NCI-H2081 (cell line): ENCODE measurements at places on chromosomes 5 and 9.
A peak's percentile ranks its signal among the peaks of the same experiment; 100 is the strongest.

DNA sequence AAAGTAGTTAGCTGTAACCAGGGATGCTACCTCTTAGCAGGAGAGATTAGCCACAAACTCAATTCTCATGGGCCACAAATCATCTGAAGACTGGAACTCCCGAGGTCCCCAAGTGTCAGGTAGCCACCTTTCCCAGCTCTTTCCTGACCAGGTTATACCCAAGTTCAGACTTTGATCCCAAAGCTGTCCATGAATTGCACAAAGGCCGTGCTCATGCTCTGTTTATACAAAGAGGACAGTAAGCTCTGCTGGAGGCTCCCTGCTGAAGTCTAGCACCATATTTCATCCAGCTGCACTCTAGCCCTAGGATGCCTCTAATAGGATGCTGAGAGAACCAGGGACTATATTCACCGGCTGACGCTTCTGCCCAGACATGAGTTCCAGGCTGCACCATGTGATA is 271.0 kb upstream of the ADAMTSL1 start:
- no peak for DNase-seq

DNA sequence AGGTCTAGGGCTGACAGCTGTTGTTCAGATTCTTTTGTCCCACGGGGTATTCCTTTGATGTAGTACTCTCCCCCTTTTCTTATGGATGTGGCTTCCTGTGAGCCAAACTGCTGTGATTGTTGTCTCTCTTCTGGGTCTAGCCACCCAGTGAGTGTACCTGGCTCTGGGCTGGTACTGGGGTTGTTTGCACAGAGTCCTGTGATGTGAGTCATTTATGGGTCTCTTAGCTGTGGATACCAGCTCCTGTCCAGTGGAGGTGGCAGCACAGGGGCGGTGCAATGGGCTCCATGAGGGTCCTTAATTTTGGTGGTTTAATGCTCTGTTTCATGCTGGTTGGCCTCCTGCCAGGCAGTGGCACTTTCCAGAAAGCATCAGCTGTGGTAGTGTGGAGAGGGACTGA is 161.3 kb downstream of the CAVIN4 start:
- no peak for DNase-seq

- peak; percentile 25 for DNase-seq
Measured at GRCh38 chr5:71887680-71888079, 168.6 kb downstream of the CARTPT start.

- no peak for DNase-seq
Measured at GRCh38 chr9:129637673-129638439, 4.1 kb downstream of the ASB6 start.

DNA sequence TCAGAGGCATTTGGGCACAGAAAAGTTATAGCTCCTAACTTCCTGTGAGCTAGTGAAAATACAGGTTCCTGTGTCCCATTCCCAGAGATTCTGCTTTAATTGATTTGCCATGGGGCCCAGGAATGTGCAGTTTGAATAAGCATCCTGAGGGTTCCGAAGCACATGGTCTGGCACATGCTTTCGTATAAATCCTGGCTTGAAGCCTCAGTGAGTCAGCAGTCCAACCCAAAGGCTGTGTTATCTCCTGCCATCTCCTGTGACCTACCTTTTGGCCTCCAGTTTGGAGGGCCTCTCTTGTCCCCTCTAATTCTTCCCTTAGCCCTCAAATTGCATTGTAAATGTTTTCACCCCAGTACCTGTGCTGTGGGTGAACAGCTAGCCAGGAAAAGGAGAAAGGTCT is 183.8 kb downstream of the NR3C1 start:
- no peak for DNase-seq

- DNase-seq: no peak
Measured at GRCh38 chr9:99253134-99253533, 31.1 kb downstream of the SEC61B start.

- DNase-seq: peak; percentile 97
Measured at GRCh38 chr9:127574072-127574993, 37.7 kb upstream of the STXBP1 start.

- no peak for DNase-seq
Measured at GRCh38 chr9:27433631-27434325, 90.3 kb upstream of the IFNK start.

DNA sequence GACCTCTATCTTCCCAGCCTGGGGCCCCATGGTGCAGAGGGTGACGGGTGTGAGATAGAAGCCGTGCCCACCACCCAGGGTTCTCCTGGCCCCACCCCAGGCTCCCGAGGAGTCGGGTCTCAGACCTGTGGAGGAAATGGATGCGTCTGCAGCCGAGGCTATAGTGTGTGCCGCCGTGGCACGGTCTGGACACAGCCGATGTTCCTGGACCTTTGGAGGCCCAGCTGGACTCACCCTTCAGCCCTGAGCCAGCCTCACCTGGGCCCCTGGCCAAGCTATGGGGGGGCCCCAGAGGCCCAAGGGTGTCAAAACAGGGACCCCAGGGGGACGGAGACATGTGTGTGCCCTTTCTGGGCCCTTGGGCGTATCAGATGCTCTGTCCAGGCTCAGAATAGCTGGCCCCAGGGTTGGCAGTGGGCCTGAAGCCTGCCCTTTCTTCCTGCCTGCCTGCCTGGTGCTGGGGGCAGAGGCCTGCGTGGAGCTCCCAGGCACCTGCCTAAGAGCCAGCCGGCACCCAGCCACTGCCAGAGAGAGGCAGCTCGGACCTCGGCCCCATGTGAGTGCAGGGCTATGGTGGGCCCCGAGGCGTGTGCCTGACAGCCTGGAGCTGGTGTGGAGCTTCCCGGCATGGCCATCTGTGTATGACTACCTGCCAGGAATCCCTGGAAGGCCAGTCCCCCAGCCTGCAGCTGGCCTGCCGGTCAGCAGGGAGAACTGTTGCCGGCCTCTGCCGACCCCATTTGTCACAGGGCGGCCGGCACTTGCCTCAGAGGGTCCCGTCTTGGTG is 41.8 kb downstream of the KCNT1 start:
- no peak for DNase-seq

- no peak for DNase-seq
Measured at GRCh38 chr9:105151686-105151995, 92.8 kb upstream of the SLC44A1 start.

DNA sequence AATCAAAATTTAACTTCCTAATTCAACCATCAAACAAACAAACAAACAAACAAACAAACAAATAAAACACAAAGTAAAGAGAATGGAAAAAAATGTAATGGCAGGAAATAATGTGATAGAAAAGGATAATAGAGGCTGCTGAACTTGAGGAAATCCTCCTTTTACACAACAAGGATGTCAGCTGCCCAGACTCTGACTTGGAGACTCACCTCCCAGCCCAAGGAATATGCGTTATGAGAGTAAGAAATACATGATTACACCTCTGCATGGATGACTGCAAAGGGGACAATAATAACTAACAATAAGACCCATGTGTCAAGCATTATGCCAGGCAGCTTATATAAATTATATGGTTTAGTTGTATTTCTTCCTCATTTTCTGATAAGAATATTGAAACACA is 46.6 kb upstream of the JAK2 start:
- DNase-seq: no peak

DNA sequence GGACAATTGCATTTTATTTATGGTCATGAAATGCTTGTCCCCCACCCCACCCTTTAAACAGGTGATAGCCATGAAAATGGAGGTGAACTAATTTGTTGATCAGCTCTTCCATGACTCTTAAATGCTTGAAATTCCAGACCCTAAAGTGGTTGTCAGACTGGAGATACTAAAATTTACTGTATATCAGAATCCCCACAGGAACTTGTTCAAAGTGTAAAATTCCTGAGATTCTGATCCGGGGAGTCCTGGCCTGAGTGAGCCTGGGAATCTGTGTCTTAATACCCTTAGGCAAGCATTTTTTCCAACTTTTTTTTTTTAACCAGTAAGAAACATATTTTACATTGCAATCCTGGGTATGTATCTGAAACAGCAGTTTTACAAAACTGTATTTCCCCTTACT is 4.7 kb downstream of the SKP2 start:
- no peak for DNase-seq

DNA sequence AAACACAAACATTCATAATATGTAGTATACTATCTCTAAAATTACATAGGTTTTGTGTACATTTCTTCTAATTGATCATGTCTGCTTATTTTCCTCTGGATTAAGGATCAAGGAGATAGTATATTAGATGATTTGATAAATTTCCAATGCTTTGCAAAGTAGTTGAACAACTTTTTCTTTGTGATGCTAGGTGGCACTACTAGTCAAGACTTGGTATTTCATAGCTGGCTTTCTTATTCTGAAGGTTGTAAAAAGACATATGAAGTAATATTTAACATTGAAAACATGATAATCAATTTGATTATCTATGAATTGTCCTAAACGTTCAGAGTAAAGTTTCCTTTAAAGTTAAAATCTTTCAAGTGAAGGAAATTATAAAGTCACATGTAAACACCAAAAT is 106.1 kb upstream of the FGF10 start:
- no peak for DNase-seq

DNA sequence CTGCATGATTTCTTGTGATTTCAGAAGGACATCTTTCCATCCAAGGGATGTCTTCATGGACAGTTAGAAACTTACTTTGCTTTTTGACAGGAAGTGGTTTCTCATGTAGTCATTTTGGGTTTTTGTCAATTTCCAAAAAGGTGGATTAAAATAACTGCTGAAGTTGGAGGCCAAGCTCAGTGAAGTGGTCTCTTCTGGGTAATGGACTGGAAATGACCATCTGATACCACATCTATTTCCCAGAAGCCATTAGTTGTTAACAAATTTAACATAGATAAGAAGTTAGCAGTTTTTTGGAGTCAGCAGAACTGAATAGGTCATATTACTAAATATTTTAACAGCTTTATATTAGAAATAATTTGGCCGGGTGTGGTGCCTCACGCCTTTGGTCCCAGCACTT is 86.2 kb upstream of the MYO10 start:
- DNase-seq: no peak

- no peak for DNase-seq
Measured at GRCh38 chr5:109350537-109351270, 59.1 kb downstream of the PJA2 start.

DNA sequence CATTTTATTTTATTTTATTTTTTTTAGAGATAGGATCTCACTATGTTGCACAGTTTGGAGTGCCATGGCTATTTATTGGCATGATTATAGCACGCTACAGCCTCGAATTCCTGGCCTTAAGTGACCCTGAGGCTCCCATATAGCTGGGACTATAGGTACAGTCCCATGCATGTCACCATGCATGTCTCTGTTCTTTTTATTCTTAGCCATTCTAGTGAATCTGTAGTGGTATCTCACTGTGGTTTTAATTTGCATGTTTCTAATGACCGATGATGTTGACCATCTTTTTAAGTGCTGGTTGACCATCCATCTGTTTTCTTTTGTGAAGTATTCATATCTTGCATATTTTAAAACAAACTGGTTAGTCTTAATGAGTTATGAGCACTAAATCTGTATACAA is 76.1 kb downstream of the SLC44A1 start:
- DNase-seq: no peak

- no peak for DNase-seq
Measured at GRCh38 chr5:122121479-122122465, 7.6 kb upstream of the ZNF474 start.

DNA sequence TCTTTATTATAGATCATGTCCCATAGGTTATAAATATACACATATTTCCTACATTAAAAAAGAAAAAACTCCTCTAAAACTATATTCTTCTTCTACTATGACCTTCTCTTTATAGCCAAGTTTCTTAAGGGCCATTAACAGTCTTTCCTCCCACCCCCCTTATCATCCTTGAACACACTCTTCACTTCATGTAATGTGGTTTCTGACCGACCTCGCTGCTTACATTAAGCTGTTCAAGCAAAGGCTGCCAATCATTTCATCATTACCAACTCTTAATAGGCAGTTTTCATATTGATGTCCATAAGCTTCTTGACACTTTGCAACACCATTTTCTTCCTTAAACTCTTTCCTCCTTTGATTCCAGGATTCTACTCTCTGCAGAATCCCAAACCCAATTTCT is 283.0 kb upstream of the PCSK5 start:
- no peak for DNase-seq

GRCh38 chr9:100670719-100671118 is 92.8 kb downstream of the CAVIN4 start:
- DNase-seq: peak; percentile 26

GRCh38 chr9:91776409-91777291 is 173.4 kb downstream of the ROR2 start:
- DNase-seq: no peak

- DNase-seq: peak; percentile 93
Measured at GRCh38 chr5:31107091-31107518, 86.4 kb upstream of the CDH6 start.

DNA sequence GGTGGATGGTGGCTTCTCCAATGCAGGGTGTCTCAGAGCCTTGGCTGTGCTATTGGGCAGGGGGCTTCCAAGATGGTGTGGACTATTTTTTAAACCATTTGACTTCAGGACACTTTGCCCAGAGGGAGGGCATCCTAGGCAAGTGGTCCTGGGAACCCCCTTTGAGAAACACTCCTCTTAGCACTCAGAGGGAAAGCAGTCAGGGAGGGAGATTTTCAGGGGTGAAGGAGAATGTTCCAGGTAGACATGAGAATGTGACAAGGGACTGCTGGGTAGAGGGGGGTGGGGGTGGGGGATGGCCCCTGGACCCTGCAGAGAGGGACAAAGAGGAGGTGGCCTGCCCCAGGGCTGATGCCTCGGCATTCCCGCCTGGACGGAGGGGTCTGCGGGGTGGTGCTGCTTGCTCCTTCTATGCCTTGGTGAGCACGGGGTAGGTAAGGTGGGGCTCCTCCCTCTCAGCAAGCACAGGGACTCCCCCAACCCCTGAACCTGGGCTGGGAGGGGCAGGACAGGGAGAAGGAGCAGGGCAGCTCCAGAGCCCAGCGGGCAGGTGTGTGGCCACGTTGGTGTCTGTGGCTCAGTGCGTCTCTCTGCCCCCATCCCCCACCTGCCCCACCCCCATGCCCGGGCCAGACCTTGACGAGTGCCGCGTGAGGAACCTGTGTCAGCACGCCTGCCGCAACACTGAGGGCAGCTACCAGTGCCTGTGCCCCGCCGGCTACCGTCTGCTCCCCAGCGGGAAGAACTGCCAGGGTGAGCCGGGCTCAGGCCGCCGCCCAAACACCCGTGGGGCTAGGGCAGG is 13.8 kb upstream of the ASS1 start:
- no peak for DNase-seq

- DNase-seq: peak; percentile 14
Measured at GRCh38 chr5:79582186-79582585, 30.1 kb upstream of the TENT2 start.

- no peak for DNase-seq
Measured at GRCh38 chr5:1484730-1485578, 38.8 kb downstream of the LPCAT1 start.

DNA sequence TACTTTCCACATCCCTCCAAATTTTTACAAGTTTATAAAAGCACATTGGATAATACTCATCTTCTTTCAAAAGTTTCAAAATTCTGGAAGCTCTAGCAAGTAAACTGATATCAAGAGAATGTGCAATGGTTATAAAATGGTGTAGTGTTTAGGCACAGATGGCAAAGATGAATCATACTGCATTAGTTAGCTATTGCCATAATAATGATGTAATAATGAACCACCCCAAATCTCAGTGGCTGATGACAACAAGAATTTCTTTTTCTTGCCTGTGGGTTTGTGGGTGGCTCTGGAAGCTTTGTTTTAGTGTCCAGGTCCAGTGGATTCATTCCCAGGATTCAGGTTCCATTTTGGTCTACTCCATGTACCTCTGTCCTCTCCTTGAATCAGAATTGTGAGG is 319.0 kb downstream of the BRINP1 start:
- DNase-seq: no peak
